ENCODE measurements at places on chromosomes 11 and 22.

DNA sequence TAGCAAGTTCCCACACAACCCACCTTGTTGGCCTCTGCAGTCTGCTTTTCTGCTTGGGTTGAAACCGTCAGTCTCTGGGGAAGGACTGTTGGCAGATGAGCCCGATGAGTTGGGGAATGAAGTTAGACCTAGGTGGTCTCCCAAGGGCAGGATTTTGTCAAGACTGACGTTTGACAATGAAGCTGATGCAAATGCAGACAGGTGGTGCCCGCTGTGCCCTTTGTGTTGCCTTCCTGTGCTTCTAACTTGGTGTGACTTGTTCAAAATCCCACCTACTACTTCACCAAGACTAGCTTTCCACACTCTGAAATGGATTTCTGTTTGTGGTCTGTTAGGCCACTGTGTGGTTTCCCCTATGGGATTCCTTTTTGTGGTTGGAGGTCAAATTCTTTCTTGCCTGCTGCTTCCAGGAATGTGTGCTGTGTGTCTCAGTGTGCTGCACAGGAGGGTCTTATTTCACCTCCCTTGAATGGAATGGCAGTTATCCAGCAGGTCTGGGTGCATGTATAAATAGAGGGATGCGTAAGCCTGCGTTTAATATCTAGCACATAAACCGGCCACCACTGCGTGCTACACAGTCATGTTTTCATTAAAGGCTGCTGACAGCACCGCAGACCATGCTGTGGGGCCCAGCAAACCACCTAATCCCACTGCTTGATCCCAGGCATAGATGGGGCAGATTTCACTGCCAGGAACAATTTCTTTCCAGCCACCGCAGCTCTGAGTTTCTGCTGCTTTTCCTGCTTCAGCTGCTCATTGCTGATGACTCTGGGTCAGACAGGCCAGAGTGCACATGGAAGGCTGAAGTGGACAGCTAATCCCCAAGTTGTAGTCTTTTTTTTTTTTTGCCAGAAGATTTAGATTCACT is 44.8 kb downstream of the ADAMTS8 start:
- DNase-seq, result no peak

DNA sequence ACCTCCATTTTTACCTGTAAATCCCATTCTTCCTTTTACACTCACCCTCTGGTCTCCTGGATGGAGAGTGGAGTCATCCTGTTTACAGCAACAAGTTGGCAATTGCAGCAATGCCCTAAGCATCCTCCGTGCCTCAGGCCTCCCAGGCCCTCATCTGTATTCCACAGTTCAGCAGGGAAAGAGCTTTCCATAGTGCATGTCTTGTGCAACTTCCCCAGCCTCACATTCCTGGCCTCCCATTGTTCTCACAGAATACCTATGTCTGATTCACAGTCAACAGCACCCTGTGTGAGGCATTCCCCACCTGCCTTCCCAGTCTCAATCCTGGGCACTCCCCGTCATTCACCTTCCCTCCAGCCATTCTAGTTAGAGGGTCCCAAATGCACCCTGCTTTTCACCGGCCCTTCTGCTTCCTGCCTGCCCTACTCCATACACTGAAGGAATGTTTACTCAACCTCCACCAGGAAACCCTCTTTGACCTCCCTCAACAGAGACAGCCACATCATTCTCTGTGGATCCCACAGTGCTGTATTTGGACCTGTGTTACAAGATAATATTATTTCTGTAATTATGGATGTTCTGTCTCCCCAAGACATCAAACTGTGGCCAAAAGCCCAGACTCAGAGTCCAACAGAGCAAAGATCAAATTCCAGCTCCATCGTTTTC is 405.7 kb downstream of the BUD13 start:
- DNase-seq, result no peak

GRCh38 chr11:127412722-127413380 is 412.3 kb upstream of the KIRREL3 start:
- DNase-seq, result no peak

GRCh38 chr11:34773211-34773610 is 143.0 kb downstream of the APIP start:
- no peak for DNase-seq

DNA sequence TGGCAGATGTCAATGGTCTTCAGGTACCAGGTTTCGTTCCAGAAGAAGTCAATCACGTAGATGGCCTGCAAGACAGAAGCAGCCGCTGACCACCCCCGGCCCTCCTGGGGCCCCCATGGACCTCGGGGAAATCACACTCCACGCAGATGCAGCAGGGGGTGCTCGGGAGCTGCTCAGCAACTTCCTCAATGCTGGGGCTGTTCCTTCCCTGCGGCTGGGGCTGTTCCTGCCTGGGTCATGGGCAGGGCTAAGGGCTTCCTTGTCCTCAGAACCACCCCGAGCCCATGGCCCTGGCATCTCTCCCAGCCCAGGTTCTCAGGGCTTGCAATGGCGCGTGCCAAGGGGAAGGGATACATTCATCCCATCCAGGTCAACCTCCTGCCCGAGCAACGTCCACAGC is 10.3 kb downstream of the DHCR7 start:
- DNase-seq, result no peak

GRCh38 chr22:19891317-19892256 is 36.9 kb upstream of the GNB1L start:
- peak; percentile 74 for DNase-seq

- no peak for DNase-seq
These were observed 189.8 kb upstream of the PITPNB start for GRCh38 chr22:28108851-28109250.

- no peak for DNase-seq
These were observed 46.6 kb downstream of the LRRC32 start for GRCh38 chr11:76623884-76624419.
